Mucosa of gallbladder (tissue), 1 donor: ENCODE measurements at places on chromosomes 11 and 22. TPM values are rescaled to one million over a fixed set of nuclear protein-coding genes. Genes with fewer than 3 reads are reported as not detected.

AKIP1 gene
- 29.8 TPM for total RNA-seq

PRDM10 gene
- total RNA-seq = 12.5 TPM

GRCh38 chr11:134841411-134841810 lies 429.4 kb upstream of the B3GAT1 start:
- DNase-seq = no peak

DNA sequence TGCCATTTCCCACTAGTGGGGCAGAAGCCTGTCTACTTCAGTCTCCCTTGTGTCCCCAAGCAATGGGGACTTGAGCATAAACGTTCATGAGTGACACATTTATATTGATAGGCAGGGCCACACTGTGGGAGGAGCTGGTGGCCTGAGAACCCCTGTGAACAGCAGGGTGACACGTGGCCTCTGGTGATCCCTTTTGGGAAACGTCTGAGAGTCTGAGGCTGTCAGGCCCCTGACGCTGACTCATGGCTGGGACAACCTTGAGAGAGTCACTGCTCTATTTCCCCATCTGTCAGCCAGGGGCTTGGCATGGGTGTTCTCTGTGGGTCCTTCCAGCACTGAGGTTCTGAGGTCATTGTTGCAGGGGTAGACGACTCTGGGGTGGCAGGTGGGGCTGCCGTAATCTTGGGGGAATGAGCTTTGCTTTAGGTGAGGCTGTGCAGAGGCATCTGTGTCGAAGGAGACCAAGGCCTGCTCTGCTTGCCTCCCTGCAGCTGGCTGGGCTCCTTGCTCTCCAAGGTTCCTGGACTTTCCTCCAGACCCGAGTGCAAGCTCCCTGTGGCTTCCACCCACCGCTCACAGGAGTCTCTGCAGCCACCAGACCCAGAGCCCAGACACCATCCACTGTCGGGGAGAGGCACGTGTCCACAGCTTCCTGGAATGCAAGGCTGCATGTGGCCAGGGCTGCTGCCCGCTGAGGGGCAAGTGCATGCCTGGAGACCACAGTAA lies 54.7 kb downstream of the SMIM38 start:
- DNase-seq = no peak

- no peak for DNase-seq
Measured at GRCh38 chr11:69355959-69356702, 62.2 kb downstream of the MYEOV start.

DNA sequence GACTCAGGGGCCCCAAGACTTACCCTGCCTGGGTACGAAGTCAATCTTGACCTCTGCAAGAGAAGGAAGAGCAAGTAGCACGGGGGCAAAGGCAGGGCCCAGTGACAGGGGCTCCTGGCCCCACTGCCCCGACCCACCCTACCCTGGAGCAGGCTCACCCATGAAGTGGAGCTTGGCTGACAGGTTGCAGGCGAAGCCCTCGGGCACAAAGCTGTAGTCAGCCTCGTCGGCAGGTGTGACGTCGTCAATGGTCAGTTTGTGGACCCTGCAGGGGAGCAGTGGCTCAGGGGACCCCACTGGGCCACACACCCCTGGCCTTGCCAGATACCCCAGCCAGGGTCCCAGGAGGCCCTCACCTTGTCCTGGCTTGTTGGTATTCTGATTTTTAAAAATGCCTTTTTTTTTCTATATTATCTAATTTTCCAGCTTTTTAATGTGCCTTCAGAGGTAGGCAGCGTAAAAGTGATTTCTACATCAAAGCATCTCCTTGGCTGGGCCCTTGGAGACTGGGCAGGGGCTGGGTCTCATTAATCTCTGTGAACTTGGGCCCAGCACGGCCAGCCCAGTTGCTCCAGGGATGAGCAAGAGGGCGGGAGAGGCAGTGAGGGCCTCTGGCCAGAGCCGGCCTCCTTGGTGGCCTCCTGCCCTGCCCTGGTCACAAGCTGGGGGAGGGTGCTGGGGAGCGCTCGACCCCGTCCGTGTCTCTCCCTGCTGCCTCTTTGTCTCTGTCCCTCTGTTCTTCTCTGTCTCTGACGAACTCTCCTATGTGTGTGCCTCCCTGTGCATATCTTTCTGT lies 11.3 kb downstream of the MYBPC3 start:
- no peak for DNase-seq

DNA sequence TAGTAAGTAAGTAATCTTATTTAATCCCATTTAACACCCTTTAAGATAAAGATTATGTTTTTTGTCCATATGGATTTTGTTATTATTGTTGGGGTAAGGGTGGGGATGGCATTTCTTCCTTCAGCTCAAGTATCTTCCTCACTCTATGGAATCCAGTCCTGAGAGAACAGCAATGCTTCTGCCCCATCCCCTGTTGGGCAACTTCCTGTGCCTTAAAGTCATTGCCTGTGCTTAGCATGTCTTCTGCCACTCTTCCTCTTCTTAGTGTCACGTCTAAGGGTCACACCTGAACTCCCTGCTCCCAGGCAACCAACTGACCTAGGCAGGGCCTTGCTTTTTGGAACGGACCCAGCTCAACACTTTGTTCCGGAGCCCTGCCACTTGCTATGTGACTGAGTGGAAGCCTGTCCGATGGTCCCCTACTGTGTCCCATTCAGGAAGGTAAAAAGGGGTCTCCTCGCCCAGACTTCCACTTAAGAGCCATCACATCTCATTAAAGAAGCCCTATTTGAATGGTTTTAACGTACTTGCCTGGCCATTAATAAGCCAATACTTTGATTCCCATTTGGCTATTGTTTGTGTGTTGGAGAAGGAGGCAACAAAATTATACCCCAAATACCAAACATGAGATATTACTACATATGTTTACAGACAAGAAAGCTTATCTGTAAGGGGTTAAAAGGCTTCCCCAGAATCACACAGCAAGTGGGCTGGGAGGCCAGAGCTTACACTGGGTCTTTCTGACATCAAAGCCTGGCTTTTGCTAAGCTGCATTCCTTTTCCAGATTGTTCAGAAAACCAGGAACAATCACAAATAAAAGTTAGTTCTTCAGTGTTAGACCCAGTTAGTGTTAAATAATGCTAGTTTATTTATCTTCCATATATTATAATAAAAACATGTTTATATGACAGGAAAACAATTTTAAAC lies 59.2 kb downstream of the RAB38 start:
- DNase-seq = no peak

- DNase-seq = no peak
Measured at GRCh38 chr11:92789761-92790160, 179.7 kb upstream of the MTNR1B start.

GRCh38 chr11:57475671-57476046 lies 15.3 kb downstream of the RTN4RL2 start:
- no peak for DNase-seq

PRDX5 gene
- total RNA-seq = 202 TPM

DNA sequence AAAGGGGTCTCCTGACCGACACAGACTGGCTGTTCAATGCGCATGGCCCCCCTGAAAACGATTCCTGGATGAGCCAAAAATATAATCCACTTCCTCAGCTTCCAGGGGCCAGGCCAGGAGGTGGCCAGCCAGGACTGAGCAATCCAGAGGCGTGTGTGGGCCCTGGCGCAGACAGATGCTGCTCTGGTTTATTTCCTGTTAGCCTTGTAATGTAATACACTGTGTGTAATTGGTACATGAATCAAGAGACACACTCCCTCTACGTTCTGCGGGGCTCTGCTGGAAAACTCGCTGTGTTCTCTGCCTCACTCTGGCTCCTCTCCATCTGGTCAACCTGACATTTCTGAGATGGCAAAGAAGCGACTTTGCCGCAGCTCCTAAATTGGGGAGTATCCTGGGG lies 26.3 kb upstream of the ISX start:
- peak; percentile 30 for DNase-seq

GRCh38 chr11:116396331-116396730 lies 376.5 kb downstream of the BUD13 start:
- no peak for DNase-seq

- DNase-seq = no peak
Measured at GRCh38 chr11:35853971-35854370, 89.9 kb upstream of the LDLRAD3 start.

DNA sequence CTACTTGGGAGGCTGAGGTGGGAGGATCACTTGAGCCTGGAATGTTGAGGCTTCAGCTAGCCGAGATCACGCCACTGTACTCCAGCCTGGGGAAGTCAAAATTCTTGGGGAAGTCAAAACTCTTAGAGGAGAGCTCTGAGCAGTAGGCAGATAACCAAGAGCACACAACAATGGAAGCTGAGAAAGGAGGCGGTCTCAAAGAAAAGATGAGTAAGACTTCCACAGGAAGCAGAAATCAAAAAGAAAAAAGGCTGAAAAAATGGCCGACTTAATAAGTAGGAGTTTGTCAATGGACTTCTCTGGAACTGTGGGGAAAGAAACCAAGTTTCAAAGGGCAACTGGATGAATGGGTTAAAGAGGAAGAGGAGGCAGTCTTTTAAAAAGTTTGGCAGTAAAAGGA lies 32.1 kb downstream of the RAB30 start:
- no peak for DNase-seq

GRCh38 chr11:111878385-111878848 lies 548 bp downstream of the FDXACB1 start:
- DNase-seq = no peak

GRCh38 chr22:35575116-35575748 lies 34.6 kb downstream of the RASD2 start:
- DNase-seq = no peak

PHOX2A gene
- total RNA-seq = 0.14 TPM

- DNase-seq = no peak
Measured at GRCh38 chr22:31248965-31249958, 37.2 kb downstream of the LIMK2 start.

PANX2 gene
- 0.95 TPM for total RNA-seq

GRCh38 chr11:34755671-34756070 lies 134.8 kb downstream of the EHF start:
- DNase-seq = no peak

DNA sequence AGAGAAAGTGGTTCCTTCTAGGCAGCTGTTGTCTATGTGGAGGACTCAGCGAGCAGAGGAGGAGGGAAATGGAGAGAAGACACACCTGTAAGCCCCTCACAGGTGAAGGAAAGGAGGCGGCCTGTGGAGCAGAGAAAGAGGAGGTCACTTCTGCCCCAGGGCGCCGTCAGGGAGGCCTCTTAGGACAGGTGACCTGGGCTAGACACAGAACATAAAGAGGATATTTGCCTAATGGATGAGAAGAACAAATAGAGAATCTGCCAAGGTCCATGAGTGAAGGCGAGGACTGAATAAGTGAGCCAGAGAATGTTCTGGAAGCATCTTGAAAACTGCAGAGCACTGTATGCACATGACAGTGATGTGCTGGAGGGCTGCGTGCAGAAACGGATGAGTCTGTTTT lies 2.2 kb upstream of the SCUBE1 start:
- DNase-seq = no peak

- DNase-seq = no peak
Measured at GRCh38 chr11:32255841-32256240, 165.0 kb downstream of the RCN1 start.

DNA sequence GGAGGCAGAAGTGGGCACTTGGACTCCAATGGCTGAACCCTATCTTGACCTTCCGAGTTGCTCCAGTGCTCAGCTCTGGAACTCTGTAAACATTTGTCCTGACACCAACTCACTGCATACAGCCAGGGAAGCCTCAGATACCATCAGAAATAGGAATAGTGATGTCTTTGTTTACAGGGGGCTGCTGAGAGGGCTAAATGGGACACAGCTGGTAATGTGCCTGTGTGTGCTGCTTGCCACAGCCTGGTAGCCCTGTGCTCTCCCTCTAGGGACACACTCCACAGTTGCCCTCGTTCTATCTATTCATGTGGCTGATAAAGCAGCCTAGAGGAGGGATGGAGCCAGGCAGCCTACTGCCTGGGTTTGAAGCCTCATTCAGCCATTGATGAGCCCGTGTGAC lies 559.8 kb downstream of the MIAT start:
- DNase-seq = no peak

DNA sequence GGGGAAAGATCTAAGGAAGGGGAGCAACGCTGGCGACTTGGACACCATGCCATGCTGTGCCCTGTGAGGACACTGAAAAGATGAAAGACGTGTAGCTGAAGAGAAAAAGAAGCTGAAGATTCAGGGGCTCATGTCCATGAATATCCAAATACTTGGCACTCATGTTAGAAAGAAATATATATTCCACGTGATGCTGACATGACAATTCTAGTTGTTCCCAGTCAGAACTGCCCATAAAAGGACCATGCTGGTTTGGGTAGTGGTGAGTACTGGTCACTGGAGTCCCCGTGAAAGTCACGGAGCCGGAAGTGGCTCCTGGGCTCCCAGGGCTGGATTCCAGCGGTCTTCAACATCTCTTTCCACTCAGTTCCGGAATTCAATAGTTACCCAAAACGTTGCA lies 9.9 kb downstream of the MS4A15 start:
- DNase-seq = no peak

GRCh38 chr11:60477035-60477445 lies 15.5 kb upstream of the MS4A12 start:
- DNase-seq = no peak

MYBPC3 gene
- not detected for total RNA-seq

MMP3 gene
- total RNA-seq = 0.17 TPM

IGLL5 gene
- total RNA-seq = 1.5 TPM

DNA sequence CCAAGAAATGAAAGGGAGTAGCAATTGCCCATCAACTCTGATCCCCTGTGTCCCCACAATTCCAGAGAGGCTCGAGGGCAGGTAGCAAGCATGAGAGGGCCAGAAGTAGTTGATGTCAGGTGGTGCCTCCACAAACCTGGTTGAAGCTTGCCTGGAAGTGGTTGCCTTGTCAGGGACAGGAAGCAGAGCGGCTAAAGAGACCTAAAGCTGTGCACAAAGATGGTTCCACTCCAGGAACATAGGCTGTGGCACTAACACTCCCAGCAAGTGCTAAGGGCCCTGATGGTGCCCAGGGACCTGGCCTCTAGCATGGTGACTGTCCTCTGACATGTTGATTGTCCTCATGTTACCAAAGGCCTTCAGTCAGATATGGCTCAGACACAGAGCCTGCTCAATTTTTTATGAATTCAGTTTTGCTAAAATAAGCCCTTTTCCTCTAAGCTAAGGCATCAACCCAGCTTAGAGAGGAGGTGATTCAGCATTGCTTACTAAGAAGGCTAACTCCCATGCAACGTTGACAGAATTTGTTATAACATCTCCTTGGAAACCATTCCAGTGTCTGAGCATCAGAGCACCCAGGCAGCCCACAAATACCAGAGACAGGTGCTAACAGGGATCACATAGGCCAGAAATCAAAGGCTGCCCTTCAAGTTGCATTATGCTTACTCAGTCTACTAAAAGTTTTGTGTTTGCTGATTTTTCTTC lies 196.3 kb upstream of the ARHGAP20 start:
- DNase-seq = no peak

DNA sequence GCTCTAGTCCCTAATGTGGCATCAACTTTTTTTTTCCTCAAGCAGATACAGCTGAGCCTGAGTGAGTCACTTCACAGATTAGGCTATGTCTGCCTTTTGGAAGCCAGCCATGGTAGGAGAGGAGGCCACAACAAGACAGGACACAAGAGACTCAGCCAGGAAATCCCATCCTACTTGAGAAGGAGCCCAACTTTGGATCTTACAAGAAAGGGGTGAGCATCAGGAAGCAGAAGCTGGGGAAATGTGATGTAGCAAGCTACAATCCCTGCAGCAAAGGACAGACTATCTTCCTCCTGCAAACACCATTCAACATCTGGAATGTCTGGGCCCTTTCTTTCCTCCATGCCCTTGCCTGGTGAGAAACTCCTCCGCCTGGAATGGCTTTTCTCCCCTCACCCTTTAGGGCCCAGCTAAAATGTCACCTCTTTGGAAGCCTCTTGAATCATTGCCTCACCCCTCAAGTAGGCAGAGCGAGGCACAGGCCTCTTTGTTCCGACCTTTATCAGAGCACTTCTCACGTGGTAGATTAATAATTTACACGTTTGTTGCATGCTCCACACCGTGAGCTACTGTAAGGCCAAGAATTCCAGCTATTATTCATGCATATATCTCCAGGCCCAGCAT lies 156.4 kb upstream of the PITPNB start:
- peak; percentile 57 for DNase-seq
